ENCODE measurements at places on chromosomes 12 and 14.

GRCh38 chr12:52976574-52977071, 27.7 kb downstream of the KRT18 start:
- DNase-seq: no peak

DNA sequence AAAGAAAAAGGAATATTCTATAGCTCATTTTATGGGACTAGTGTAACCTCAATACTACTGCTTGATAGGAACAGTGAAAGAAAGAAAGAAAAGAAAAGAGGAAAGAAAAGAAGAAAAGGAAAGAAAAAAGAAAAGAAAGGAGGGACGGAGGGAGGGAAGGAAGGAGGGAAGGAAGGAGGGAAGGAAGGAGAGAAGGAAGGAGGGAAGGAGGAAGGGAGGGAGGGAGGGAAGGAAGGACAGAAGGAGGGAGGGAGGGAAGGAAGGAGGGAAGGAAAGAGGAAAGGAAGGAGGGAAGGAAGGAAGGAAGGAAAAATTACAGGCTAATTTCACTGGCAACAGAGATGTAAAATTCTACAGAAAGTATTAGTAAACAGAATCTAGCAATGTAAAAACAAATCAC, 215.5 kb downstream of the ITPR2 start:
- no peak for DNase-seq

DNA sequence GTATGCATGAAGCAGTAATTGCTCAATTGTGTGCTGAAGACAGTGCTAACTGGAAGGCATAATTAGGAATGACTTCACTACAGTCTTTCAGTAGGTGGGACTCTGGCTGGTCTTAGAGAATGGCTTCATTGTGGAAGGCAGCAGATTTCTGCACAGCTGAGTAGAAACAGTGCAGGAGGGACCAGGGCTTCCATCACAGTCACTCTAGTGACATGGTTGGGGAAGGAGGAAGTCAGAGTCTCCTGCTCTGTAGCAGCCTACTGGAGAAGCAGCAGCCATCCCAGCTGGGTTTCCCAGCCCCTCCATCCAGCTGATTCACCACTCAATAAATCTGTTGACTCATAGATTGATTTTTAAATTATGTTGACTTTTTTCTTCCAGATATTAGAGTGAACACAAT, 80.6 kb upstream of the DBX2 start:
- DNase-seq: no peak

- no peak for DNase-seq
These were observed 8.3 kb downstream of the FMNL3 start for GRCh38 chr12:49698619-49699545.

DNA sequence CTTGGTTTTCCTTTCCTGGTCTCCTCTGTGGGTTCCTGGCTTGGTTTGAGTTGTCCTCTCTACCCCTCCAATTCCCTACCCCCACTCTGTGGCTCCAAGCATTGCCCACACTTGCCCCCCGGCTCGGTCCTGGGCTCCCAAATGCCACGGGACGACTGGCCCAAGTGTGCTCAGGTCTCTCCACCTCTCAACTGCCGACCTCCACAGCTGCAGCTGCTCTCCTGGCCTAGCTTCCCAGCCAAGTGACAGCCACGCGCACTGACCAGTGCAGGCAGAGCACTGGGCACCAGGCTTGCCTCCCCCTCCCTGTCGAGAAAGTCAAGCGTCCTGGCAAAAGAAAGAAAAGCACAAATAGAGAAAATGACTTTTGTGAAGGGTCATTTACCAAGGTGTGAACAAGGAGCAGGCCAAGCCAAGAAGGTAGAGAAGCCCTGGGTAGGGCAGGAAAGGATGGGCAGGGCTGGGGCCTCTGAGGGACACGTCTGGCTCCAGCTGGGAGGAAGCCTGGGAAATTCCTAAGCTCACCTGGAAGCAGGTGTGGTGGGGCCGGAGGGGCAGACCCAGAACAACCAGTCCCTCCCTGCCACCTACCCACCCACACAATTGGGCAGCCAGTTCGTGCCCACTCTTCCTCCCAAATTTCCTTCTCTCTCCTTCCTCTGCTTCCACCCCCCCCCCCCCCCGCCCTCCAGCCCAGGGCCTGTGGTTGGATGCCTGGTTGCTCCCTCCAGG, 1.8 kb upstream of the CEP170B start:
- no peak for DNase-seq

DNA sequence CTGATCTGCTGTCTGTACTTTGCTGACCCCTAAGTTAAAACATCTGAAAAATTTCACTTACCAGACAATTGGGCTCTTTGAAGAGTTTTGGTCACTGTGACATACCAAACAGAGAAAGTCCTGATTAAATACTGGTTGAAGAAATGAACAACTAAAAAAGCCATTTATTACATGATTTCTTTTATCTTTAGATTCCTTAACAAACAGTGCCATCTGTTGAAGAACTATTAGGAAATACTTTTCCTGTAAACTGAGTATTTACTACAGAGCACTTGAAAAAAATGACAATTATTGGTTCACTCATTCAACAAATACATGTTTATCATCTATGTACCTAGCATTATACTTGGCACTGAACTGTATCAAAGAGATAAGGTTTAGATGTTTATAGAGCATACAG, 6.5 kb upstream of the WASHC4 start:
- DNase-seq: no peak

DNA sequence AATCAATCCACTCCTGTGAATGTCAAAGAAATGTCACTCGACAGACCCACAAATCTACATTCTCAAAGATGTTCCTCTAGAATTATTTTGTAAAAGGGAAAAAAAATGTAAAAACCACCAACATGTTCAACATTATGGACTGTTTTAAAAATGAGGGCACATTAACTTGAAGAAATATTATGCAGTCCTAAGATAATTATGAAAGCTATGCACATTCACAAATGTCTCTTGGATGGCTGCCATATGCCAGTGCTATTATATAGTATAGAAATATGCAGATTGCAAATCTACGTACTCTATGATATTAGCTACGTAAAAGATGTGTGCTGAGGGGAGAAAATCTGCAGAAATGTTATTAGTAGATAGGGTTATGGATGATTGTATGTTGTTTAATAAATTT, 334.2 kb downstream of the BMP4 start:
- no peak for DNase-seq

GRCh38 chr14:97903821-97904220, 1106.6 kb downstream of the VRK1 start:
- no peak for DNase-seq

- no peak for DNase-seq
These were observed 793.7 kb downstream of the RPS29 start for GRCh38 chr14:48792376-48793024.
